ENCODE measurements at places on chromosomes 7 and 10.

GRCh38 chr10:1745780-1746456, 8.6 kb upstream of the ADARB2 start:
- no peak for DNase-seq

DNA sequence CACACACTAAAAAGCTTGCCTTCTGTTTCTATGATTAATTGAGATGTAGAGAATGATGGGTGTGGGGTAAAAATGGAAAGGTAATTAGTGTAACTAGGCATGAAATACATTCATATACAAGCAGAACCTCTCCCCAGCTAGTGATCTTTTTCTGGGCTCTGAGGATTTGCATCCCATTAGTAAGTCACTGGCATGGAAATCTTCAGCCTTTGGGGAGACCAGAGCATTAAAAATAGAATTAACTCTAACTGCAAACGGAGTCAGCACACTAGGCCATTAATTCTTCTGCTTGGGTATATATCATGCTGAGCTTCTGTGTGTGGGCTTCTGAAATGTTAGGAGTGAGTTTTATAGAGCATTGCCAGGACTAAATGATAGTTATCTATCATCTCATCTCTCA, 128.9 kb downstream of the HDAC9 start:
- no peak for DNase-seq

DNA sequence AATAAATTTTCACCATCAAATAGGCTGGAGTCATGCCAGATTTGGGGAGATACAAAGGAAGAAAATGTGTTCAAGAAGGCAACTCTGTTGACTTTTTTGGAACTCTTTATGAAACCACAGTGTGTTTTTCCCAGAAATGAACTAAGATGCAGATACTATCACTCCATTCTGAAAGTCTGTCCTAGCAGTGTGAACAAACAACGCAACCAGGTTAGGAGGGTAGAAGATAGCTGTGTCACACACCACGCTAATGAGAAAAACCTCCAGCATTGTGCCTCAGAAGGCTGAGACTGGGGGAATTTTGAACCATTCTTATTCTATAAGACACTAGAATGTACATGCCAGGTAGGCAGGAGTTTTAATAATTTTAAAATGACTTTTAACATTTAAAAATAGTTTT, 15.9 kb upstream of the ATP6V0A4 start:
- no peak for DNase-seq

DNA sequence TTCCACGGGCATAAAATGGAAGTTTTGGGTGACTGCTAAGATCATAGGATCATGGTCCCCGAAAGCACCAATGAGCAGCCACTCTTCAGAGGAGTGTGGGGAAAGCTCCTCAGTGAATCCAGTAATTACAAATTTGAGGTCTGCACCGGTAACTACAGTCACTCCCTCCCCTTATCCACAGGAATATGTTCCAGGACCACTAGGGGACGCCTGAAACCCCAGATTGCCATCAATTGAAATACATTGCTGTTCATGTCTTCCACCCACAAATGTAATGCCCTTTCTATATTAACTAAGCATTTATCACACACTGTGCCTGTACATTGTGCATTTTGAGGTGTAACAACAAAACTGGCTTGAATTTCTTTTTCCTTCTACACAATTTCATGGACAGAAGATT, 447.9 kb upstream of the PFKP start:
- DNase-seq, result no peak

DNA sequence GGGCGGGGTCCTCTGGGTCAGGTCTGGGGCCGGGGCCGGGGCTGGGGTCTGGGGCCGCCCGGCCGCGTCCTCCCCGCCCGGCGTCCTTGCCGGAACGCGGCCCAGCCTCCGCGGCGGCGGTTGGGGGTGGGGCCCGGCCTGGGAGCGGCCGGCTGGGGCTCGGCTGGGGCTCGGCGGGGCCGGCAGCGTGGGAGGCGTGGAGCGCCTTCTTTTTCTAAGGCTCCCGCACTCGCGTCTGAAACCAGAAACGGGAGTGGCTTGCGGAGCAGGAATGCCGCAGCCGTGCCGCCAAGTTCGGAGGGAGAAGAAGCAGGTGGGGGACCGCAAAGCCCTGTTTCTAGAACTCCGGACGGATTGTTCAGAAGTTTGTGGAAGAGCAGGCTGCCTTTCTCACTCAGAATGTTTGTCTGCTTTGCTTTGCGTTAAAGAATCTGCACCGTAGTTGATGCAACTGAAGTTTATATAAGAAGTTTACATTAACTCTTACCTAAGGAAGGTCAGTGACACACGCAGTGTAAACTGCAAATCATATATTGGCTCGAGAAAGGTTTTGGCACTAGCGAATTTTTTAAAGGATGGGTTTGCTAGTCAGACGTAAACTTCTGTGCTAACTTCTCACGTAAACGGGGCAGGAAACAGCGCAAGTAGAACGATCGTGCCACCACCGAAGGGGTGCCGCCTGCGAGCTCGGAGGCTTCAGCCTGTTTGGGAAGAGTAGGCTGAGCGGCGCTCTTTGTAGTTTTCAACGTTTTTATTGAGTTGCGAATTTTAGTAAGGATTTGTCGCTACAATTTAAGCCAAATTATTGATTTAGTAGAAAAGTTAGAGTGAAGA, 729 bp downstream of the DNAJB6 start:
- peak; percentile 58 for DNase-seq

- no peak for DNase-seq
Measured at GRCh38 chr7:100867776-100868485, 744 bp downstream of the TRIP6 start.

DNA sequence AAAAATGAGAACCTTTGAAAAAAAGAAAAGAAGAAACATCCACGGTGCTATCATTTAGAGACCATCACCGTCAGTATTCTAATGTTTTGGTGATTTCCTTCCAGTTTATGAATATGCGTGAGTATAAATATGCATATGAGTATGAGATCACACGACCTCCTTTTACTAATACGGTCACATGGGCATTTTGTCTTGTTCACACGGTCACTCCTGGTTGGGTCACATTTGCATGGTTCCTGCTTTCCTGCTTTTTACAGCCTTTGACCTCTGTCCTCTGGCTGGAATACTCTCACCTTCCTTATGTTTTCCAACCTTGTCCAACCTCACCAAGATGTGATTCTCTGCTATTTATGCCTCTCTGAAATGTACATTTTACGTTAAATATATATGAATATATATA, 25.3 kb upstream of the LMTK2 start:
- DNase-seq, result no peak

DNA sequence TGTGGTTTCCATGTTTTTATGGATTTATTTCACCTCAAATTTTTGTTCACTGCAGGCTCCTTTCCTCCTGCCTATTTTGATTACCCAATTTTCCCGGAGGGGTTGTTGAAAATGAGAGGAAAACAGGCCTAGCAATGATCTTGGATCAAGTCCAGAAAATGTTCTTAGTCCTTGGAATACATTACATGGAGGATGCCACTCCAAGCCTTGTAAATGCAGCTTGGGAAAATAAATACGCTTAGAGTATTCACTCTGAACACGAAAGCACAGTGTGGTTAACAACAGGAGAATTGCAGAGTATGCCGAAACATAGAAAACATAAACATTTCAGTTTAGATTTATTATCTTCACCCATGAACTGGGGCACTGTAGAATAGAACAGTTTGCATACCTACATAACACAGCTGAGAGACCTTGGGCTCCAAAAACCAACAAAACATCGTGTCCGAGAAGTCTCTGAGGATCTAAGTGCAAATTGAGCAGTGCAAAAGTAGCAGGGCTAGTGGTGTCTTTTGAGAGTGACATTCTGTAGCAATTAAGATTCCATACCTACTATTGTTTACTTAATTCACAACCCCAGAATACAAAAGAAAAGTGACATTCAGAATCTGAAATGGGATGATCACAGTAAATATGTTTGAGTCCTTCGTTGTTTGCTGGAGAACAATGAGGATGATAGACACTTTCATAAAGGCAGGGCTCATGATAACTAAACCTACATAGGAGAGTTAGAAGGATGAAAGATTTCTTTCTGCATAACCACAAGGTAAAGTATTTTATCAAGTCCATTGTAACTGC, 7.6 kb upstream of the CD36 start:
- no peak for DNase-seq

GRCh38 chr10:33273295-33274002, 61.0 kb downstream of the NRP1 start:
- no peak for DNase-seq

GRCh38 chr7:124720195-124720594, 45.4 kb downstream of the GPR37 start:
- DNase-seq, result no peak

DNA sequence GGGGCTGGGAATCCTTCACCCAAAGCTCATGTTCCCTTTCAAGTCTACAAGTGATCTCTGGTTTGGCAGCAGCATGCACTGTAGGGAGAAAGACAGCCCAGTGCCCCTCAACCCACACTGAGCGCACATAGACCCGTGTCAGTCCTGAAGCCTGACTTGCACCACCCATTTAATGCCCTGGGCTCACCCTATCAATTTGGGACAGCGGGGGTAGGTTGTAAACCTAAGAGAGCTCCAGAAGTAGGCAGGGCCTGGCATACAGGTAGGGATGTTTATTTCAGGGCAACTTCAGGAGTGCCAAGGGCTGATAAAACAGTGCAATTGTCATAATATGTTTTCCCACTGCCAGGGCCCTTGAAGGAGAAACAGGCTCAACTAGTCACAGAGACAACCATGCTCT, 3.5 kb upstream of the ATP6V0E2 start:
- DNase-seq, result no peak

DNA sequence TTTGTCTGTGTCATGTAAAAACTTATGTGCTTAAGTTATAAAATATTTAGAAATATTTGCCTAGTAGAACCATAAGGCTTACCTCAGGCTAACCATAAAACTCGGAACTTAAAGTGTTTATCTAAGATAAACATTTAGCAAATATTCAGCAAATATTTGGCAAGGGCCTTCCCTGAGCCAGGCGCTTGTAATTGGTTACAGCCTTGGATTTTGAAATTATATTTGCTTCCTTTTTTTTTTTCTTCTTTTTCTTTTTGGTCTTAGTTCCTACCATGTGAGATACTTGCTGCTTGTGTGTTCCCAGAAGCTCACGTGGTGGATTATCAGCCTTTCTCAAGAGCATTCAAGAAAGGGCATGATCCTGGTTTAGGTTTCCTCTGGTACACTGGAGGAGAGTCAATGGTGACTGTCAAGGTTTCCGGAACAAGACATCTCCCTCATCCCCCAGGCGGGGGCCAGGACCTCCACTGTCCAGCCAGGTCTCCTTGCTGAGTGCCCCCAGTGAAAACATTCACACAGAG, 5.2 kb upstream of the BRI3 start:
- DNase-seq, result no peak

- no peak for DNase-seq
Measured at GRCh38 chr7:74499835-74500388, 46.2 kb downstream of the GTF2IRD1 start.

GRCh38 chr7:41592794-41593193, 110.1 kb downstream of the INHBA start:
- no peak for DNase-seq

DNA sequence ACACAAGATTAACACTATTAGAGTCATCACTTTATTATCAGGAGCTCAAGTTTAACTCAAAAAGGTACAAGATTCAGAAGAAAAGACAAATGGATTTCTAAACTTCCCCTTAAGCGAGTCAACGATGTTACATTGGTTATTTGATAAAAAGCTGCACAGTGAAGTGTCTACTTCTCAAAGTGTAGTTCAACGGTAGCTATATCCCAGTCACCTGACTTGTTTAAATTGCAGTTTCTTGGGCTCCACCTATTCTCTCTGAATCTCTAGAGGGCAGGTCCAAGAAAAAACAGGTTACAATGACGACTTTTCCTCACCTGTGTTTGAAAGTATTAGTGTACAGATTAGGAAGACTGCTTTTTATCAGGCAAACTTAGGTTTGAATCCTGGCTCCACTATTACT, 16.6 kb downstream of the MINDY3 start:
- no peak for DNase-seq

- no peak for DNase-seq
Measured at GRCh38 chr7:72343991-72344390, 68.1 kb downstream of the CALN1 start.

- peak; percentile 23 for DNase-seq
Measured at GRCh38 chr10:96747734-96748550, 27.6 kb upstream of the PIK3AP1 start.

GRCh38 chr10:1598393-1599153, 138.8 kb downstream of the ADARB2 start:
- DNase-seq, result no peak

GRCh38 chr7:113159746-113160339, 41.5 kb upstream of the SMIM30 start:
- no peak for DNase-seq

DNA sequence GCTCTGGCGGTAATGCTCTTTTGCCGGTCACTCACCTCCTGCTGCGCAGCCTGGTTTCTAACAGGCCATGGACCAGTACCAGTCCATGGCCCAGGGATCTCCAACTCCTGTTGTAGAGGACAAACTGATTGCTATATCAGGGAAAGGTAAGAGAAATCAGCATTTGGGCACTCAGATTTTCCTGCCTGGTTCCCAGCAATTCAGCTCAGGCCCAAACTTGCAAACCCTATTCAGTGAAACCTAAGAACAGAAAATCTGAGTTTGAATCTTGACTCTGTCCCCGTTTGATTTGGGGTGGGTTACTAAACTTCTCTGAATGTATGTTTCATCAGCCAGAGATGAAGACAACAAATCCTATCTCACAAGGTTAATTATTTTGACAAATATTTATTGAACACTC, 77.4 kb downstream of the GFRA1 start:
- no peak for DNase-seq

Data from CD4-positive, alpha-beta T cell treated with Interleukin-21 for 1 hour (primary cell).